ENCODE measurements at places on chromosomes 2 and 18. TPM values are rescaled to one million over a fixed set of nuclear protein-coding genes. Genes with fewer than 3 reads are reported as not detected.

DNA sequence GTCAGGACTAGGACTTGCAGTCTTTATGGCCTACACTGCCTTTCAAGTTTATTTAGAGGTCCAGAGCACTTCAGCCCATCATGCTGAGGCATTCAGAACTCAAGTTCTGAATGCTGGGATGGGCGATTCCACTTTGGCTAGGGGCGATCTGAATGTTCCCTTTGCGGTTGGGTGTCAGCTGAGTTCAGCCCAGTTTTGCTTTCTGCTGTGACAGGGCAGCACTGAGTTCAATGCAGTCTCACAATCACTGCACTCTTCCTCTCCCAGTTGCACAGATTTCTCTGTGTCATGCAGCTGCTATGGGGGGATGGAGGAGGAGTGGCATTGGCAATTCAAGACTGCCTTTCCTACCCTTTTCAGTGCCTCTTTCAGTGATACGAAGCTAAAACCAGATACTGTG, 1232.0 kb upstream of the FAM98A start:
- no peak for DNase-seq

DNA sequence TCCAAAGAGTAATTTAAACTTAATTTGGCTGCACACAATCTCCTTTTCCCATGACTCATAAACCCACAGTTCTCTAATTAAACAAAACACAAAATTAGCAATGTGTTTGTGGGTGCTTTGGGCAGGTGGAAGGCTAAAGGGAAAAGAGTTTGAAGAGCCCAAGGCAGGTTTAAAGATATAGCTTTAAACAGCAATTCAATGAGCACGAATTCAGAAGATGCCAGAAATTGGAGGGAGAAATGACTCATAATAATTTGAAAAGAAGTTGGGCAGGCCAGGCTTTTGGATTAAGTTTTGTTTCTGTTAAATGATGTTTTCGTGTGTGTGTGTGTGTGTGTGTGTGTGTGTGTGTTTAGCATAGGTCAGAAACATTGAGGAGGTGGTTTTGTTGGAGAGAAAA, 594.8 kb upstream of the ZEB2 start:
- DNase-seq: no peak

Gene ADRA2B
- total RNA-seq: 0.24 TPM

Gene COBLL1
- not detected for total RNA-seq

DNA sequence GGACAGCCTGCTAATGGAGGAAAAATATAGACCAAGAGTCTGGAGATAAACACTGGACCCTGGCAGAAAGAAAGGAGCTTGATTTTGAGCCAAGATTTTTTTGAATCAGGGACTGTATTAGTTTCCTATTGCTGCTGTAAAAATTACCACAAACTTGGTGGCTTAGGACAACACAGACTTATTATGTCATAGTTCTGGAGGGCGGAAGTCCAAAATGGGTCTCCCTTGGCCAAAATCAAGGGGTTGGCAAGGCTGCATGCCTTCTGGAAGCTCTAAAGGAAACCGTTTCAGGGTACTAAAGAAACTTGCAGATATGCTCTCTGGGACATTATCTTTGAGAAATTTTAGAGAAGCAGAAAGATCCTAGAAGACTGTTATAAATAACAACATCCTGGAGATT, 140.1 kb downstream of the BABAM2 start:
- DNase-seq: no peak

DNA sequence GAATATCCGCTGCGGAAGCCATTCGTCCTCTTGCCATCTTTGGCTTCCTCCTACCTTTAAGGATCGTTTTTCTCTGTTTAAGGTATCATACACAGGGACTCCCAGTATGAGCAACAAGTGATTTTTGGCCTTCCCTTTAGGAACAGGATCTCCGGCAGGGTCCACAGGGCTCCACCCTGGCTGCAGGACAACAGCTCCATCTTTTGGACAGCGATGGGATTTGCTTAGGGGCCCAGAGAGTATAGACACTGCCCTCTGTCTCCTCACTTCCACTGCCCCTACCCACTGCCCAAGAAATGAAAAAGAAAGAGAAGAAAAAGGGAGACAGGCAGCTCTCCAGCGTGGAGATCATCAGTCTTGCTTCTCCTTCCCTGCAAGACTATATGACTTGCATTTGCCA, 224.5 kb downstream of the UXS1 start:
- DNase-seq: no peak

GRCh38 chr18:2387588-2387987, 183.7 kb downstream of the METTL4 start:
- DNase-seq: no peak

- DNase-seq: no peak
Measured at GRCh38 chr2:154408786-154409185, 289.7 kb upstream of the KCNJ3 start.

- no peak for DNase-seq
Measured at GRCh38 chr2:139271149-139271548, 491.0 kb upstream of the NXPH2 start.

Gene ANKRD62
- total RNA-seq: not detected

DNA sequence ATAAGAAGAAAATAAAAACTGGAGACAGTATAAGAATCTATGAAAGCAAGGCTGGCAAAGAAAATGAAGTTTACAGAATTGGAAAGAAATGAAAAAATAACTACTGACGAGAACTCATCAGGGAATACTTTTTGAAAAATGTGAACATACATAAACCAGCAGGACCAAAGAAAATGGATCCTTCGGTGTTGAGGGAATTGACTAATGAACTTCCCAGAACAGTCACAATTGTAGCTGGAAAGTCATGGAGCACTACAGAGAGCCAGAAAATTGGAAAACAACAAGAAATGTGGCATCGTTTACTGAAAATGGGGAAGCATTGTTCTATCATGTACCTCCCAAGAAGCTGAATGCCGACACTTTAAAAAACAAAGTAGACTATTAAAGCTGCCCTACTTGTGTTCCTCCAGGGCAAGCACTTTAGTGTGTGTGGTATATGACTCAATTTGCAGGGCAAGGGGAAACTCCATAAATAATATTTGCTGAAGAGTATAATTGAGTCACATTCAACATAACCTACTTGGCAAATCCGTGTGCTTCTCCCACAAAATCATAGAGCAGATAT, 1221.6 kb upstream of the NRXN1 start:
- DNase-seq: no peak
